ENCODE measurements at places on chromosomes 5 and 9.
A peak's percentile ranks its signal among the peaks of the same experiment; 100 is the strongest.

GRCh38 chr5:153960269-153961215, 78.2 kb downstream of the FAM114A2 start:
- no peak for DNase-seq

GRCh38 chr5:128586848-128587247, 48.8 kb upstream of the FBN2 start:
- DNase-seq = no peak

DNA sequence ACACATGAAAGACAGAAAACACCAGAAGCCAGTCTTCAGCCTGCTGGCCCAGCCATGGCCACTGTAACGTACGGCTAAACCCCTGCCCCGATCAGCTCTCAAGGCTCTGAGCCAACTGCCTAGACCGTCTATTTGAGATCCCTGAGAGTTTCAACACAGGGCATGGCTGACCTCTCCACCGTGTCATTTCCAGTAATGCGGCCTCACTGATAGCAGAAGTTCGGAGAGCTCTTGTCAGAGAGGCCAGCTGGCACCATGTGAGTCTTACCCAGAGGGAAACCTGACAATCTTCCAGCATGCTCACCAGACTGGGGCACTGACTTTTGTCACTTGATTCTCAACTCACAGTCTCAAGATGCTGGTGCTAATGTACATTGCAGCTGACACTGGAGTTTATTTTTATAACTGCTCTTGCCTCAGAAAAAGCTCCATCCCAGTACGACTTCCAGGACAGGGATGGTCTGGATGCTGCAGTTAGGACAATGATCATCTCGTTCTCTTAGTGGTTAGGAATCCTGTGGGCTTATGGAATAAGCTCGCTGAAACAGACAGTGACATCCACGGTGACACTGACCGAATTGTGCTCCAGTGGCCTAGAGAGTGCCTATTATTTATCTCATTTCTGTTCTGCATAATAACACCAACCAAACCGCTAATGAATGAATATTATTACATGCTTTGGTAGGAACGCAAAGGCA, 372.7 kb downstream of the ICE1 start:
- no peak for DNase-seq

DNA sequence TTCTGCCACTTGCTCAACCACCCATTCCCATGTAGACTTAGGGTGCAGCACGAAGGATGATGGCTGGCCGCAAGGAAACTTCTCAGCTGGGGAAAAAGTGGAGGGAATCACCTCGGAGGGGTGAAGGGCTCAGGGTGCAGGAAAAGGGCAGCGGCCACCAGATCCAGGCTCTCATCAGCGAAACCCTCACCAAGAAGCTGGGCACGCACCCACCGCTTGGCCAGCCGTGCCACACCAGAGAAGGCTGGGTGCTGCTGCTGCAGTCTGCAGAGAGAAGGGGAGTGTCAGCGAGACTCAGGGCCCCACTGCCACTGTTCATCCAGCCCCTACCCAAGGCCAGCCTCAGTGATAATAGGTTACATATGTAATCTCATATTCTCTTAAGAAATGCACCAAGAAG, 8.6 kb downstream of the NOL6 start:
- no peak for DNase-seq

- no peak for DNase-seq
Measured at GRCh38 chr5:72134226-72134899, 27.1 kb downstream of the MAP1B start.

DNA sequence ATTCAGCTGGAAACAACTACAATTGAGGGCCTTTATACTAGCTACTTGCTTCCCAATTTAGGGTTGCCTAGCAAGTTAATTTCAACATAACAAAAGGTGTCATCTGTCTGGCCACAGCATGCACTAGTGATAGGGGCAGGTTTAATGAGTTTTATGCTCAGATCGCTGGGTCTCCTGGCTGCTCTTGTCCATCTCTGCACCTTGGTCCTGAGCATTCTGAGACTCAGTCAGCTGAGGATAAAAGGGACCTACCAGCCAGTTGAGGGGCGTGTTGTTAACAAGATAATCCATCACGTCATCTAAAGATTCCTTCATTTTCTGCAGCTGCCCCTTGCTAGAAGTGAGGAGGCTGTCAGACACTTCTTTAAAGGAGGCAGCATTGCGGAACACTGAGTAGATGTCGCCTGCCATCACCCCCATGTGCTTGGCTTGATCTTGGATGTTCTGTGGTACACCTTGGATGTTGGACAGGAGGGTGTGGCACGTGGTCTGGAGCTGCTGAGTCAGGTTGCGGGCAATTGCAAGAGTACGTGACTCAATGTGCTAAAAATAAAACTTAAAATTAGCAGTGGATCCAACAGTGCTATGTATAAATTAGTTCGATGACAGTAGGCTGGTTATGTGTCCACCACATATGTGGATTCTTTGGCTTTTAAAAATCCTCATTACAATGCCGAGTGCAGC, 11.0 kb downstream of the PLIN2 start:
- peak; percentile 72 for DNase-seq

GRCh38 chr9:124450241-124450924, at the start of gene ADGRD2:
Gene ADGRD2 (plus strand): TSS chr9:124450451. CDS start chr9:124451667, 1,216 bp downstream.
- no peak for DNase-seq

DNA sequence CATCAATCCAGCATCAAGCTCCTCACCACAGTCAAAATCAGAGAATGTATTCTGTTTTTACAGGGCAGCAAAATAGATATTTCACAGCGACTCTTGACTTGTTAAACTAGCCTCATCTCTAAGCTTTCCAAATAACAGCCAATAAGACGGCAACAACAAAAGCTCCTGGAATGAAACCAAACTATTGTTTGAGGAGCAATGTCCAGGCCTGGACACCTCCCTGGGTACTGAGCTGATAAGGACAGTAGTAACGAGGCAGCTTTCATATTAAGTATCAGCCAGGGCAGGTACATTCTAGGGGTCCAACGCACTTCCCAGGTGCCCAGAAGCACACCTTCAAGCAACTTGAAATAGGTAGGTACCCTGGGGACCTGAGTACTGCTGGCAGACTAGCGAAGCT, 260.3 kb downstream of the ENC1 start:
- no peak for DNase-seq

GRCh38 chr9:626596-626995, 214.9 kb upstream of the DMRT1 start:
- DNase-seq = no peak

- peak; percentile 56 for DNase-seq
Measured at GRCh38 chr9:113803811-113804589, 72.1 kb upstream of the ZNF618 start.
